ENCODE measurements at places on chromosomes 16 and 17. TPM values are rescaled to one million over a fixed set of nuclear protein-coding genes. Genes with fewer than 3 reads are reported as not detected.
A peak's percentile ranks its signal among the peaks of the same experiment; 100 is the strongest.

GRCh38 chr17:4407216-4407615 lies 26.5 kb upstream of the SPNS3 start:
- no peak for DNase-seq

DNA sequence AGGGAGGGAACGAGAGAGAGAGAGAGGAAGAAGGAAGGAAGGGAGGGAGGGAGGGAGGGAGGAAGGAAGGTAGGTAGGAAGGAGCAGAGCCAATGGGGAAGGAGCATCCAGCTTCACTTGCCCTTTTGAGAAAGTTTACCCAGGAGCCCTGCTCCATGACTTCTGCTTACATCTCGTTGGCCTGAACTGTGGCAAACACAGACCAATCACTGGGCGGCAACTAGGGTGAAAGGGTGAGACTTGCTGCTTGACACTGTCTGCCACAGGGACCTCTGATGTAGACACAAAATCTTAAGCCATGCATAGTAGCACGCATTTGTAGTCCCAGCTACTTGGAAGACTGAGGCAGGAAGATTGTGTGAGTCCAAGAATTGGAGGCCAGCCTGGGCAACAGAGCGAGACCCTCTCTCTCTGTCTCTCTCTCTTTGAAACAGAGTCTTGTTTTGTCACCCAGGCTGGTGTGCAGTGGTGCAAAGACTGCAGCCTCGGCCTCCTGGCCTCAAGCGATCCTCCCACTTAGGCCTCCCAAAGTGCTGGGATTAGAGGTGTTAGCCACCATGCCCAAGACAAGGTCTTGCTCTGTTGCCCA lies 19.5 kb upstream of the TUBG2 start:
- DNase-seq, result no peak

DNA sequence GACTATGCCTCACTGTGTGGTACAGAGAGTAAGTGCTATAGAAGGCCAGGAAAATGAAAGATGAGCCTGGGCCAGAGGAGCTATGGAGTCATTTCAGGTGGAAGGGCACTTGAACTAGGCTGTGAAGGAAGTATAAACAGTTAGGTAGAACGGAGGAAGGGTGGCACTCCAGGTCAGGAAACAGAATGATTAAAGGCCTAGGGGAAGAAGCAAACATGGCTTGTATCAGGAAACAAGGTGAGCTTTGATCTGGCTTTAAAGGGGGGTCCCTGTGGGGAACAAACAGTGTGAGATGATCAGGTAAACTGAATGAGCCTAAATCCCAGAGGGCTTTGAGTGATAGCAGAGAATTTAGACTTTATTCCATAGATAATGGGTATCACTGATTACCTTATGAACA lies 16.9 kb downstream of the MAP3K3 start:
- no peak for DNase-seq

DNA sequence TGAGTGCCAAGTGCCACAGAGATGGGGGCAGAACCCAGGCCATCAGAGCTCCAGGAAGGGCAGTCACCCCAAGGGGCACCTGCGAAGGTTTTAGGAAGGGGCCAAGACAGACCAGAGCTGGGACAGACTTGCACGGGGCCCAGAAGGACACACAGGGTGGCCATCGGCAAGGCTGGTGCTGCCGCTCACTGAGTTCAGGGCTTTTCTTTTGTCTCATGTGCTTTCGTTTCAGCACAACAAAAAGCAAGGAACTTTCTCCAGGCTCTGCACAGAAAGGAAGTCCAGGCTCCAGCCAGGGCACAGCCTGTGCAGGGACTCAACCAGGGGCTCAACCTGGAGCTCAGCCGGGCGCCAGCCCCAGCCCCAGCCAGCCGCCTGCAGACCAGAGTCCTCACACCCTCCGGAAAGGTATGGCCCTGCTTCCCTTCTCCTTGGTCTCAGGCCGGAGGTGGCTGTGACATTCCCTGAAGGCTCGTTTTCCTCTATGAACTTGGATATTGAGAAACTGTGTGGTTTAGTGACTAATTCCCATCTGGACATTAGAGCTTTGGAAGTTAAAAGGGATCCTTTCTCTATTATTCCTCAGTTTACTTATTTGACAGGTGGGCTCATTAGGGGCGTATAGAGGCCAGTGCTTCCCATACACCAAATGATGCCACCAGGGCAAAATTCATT lies 37.9 kb downstream of the ELAC2 start:
- no peak for DNase-seq

The PRRT2 gene
- total RNA-seq, result 0.27 TPM

DNA sequence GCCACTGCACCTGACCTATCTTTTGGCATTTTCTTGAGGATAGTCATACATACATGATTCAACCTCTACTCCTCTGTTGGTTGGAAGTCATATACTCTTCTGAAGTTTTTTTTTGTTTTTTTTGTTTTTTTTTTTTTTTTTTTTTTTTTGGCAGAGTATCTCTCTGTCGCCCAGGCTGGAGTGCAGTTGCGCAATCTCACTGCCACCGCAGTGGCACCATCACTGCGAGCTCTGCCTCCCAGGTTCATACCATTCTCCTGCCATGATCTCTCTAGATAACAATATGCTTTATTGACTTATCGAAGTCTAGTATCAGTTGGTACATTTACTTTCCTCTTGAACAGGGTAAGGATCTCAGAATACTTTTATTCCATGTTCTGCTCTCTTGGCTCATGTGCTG lies 224.2 kb upstream of the WSCD1 start:
- DNase-seq, result no peak

GRCh38 chr16:55717326-55717725 lies 61.5 kb downstream of the SLC6A2 start:
- no peak for DNase-seq

The NATD1 gene
- 8.6 TPM for total RNA-seq

GRCh38 chr17:50063561-50064252 lies 7.8 kb downstream of the ITGA3 start:
- no peak for DNase-seq

DNA sequence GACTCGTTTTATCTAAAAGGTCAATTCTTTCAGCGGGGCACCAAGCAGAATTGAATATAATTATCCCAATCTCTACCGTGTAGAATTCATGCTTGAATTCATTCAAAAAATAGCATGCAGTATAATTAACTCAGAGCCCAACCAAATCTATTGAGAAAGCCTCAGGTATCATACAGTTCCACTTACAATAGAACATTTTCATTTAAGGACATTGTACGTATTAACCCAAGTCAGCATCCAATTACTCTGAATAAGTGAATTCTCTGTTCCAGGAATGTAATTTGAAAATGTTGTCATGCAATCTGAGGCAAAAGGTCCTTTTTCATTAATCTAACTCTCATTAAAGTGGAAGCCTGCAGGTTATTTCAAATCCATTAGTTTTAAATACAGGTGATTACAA lies 78.5 kb downstream of the SALL1 start:
- no peak for DNase-seq

DNA sequence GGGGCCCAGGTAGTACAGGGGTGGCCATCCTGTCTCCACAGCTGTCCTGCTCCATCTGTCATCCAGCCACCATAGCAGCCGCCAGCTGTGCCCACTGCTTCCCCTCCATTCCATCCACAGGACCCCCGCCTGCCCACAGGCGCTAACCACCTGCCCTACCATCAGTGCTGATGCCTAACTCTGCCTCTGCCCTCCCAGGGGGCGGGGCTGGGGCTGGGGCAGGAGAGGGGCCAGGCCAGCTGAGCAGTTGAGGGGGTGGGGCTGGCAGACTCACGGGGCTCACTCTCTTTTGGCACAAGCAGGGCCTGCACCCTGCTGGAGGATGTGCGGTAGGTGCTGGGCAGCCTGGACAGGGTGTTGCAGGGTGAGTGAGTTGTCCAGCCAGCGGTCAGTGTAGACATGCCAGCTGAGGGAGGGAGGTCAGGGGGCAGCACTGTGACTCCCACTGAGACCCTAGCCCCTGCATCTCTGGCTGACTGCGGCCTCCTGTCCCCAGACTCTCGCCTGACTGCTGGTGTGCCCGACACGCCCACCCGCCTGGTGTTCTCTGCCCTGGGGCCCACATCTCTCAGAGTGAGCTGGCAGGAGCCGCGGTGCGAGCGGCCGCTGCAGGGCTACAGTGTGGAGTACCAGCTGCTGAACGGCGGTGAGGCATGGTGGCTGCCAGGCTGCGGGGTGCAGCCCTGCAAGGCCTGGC lies 9.6 kb downstream of the GALK1 start:
- DNase-seq, result peak; percentile 40
